ENCODE measurements at places on chromosomes 7 and 10.

- no peak for DNase-seq
Observed at GRCh38 chr10:97046456-97047082, 139.2 kb downstream of the SLIT1 start.

DNA sequence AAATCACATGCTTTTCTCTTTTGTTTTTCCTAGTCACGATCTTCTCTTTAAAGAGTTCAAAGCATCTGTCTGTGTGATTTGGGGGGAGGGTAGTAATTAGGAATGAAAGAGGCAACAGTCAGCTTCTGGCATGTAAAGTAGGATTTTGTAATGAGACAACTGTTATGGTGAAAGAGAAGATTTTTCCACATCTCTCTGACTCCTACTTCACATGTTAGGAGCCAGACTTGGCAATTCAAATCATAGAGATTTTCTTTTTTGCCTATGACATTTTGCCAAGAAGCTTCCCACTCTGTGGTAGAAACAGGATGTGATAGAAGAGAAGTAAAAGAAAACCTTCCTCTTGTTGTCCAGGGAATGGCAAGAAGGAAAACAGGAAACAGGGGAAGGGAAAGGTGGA is 38.3 kb upstream of the KLHL7 start:
- DNase-seq: no peak

GRCh38 chr7:17991866-17992648 is 35.6 kb downstream of the PRPS1L1 start:
- DNase-seq: no peak

- DNase-seq: no peak
Observed at GRCh38 chr10:131461093-131461492, 149.6 kb upstream of the TCERG1L start.

- DNase-seq: no peak
Observed at GRCh38 chr7:114554781-114555537, 140.3 kb downstream of the FOXP2 start.

DNA sequence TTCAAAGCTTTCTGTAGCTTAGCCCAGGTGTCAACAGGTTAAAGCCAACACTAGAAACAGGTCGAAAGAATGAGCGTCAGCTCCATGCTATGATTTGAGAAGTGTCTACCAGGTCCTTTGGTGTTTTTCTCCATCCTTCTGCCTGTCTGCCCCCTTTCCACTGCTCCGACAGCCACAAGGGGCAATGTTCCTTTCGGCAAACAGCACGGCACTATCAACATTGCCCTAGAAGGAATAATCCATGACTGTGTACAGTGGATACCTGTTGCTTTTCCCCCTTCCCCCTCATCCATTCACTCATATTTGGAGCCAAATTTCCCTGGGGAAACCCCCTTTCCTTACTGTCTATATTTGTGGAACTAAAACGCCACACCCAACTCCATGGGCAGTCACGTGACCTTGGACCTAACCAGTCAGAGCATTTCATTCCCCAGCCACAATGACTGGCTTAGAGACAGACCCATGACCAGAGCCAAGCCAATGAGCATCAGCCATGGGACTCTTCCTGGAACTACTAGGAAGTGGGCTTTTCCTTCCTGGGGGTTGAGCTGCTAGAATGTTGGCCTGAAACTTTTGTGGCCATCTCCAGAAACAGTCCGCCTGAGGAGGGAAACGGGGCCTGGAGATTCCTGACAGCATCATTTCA is 51.5 kb downstream of the AFAP1L2 start:
- no peak for DNase-seq

- no peak for DNase-seq
Observed at GRCh38 chr10:98391578-98391991, 23.4 kb downstream of the PYROXD2 start.

DNA sequence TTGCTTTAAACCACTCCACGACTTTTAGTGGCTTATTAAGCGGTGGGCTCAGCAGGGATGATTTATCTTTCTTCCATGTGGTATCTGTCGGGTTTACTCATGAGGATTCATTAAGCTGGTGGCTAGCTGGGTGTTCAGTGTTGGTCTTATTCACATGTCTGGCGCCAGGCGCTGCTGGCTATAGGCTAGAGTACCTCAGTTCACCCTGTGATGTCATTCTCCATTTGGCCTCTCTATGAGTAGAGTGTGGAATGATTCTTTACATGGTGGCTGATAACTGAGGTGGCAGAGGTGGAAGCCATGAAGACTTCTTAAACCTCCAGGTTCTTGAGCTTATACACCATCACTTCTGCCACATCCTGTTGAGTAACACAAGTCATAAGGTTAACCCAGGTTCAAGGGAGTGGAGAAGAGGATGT is 115.4 kb downstream of the MLLT10 start:
- no peak for DNase-seq

- peak; percentile 22 for DNase-seq
Observed at GRCh38 chr10:23314835-23315239, 29.8 kb downstream of the C10orf67 start.

DNA sequence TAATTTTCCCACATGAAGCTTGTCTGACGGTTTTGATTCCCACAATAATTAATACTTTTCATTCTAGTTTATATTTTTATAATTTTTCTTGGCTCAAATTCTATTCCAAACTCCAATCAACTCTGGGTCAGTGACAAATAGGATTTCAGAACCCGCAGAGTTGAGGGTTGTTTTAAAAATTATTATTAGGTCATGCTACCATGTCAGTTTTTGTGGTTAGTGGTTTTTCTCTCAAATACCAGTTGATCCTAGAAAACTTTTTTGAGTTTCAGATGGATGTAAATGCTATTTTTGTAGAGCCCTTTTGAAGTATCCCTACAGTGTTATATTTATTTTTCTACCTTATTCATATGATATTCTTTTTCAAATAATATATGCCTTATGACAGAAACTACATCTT is 237.4 kb downstream of the SEMA3D start:
- no peak for DNase-seq

GRCh38 chr10:93006435-93007039 is 54.1 kb upstream of the CYP26C1 start:
- DNase-seq: no peak

DNA sequence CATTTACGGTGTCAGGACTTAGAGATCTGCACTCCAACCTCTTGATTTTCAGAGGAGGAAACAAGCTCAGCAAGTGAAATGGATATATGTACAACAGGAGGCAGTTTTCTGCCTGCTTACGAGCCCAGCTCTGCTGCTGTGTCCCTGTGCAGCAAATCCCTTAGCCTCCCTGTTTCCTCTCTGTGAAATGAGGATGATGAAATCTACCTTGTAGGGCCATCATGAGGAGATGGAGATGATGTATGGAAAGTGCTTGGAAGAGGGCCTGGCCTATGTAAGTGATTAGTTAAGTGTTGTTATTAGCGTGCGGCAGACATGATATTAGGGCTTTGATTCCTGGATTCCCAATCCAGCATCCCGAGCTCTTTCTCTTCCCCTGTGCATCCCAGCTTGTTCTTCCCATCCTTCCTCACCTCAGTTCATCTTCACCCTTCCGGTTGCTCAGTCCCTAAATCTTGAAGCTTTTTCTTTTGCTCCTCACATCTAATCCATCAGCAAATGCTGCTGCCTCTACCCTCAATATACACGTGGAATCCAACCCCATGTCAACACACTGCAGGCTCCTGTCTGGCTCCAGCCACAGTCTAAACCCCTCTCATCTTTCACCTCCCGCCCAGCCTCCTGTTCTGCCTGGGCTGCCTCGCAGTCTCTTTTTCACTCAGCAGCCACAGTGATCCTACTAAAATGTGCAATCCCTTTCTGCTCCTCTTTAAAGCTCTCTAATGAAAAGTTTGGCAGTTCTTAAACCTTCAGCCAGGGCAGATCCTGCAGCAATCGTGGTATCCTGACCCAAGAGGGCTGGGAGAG is 113.8 kb downstream of the MARCHF5 start:
- DNase-seq: no peak

DNA sequence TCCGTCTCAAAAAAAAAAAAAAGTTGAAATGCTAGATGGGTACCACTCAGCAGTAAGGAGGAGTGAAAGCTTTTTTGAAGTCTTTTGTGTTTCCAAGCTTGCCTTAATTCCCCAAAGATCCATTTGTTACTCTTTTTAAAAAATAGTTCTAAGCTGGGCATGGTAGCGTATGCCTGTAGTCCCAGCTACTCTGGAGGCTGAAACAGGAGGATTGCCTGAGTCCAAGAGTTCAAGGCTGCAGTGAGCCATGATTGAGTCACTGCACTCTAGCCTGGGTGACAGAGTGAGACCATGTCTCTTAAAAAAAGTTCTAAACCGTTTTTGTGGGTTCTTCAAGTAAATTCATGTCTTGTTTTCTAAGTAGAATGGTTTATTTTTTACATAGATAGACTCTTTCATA is 5.3 kb downstream of the TBC1D12 start:
- no peak for DNase-seq

GRCh38 chr10:56823849-56824248 is 462.8 kb upstream of the ZWINT start:
- DNase-seq: no peak

DNA sequence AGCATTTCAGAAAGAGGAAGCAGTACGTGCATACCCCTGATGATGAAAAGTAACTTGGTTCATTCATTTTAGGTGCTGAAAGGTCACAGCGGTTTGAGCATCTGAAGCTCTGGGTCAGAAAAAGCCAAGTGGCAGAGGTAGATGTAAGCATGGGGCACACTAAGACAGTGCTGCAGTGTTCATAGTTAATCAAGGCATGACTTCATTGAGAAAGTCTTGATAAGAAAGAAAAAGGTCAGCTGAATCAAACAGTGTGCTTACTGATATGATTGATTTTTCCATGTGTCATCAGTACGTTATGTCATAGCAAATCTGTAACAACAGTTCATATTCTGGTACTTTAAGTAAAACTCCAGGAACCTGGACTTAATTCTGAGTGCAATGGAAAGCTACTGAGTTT is 107.7 kb upstream of the PCLO start:
- no peak for DNase-seq

DNA sequence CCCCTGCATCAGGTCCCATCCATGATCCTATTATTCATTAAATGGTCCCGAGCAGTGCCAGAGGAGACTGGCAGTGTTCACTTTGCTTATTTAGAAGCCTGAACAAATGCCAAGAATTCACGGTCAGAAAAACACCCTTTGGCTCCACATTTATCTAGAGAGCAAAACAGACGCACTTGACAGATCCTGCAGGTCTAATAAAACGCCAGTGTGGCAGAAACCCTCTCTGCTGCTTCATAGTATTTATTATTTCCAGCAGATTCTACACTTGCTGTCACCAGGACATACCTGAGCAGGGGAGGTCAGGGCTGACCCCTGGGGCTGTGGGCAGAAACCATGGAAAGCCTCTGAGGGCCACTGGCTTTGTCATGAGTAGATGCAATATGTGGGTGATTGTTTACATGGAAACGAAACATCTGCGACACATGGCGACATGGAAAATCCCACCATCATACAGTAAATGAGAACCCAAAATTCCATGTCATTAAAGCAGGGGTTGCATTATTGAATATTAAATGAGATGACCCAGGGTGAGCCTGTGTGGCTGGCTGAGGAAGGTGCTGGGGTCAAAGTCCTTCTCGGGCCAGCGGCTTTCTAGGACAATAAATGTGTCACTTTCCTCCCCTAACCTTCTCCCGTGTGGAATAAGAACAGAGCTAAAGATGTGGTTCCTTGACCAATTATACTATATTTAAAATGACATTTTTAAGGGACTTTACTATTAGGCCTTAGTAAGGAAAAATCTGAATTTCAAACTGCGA is 205.9 kb upstream of the SVIL start:
- DNase-seq: no peak

DNA sequence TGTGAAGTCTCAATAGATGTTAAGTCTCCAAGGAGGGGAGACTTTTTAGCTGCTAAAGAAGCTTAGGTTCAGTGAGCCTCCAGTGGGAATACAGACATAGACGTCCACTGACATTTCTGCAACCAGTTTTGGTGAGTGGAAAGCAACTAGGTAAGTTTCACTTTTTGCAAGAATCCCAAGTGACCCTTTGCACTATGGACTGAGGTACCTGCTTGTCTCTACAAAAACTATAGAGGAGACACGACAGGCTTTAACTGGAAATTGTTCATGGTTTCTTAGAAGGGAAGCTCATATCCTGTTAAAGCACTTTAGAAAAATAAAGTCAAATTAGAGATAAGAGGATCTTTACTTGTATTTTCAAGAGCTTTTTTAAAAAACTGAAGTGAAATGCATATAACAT is 38.6 kb downstream of the GBF1 start:
- DNase-seq: no peak

DNA sequence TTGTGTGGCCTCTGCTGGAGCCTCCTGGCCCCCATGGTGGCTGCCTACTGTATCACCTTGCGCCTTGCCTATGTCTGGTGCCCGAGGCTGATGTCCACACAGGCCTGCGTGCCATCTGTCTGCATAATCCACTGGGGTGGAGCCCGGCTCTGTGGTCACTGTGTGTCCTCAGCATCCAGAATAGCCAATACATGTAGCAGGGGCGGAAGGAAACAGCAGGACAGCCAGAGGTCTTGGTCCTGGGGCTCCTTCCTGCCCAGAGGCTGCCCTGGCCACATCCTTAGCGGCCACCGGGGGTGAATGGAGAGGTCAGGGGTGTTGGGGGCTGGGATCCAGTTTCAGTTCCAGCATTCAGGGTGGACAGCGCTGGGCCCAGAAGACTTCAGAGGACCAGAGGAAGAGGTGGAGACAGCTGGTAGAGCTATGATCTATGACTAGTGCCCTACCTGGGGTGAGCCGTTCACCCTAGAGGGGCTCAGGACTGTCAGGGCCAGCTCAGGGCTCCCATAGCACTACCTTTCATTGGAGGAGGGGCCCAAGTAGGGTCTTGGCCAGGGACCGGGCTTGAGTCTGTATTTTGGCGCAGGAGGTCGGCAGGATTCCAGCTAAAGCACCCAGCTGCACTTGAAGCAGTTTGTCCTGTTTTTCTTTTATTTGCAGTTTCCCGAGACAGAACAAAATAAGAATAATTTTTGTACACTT is 15.9 kb downstream of the YKT6 start:
- DNase-seq: no peak
